Stimulated activated CD8-positive, alpha-beta memory T cell treated with anti-CD3 and anti-CD28 coated beads, Interleukin-7, amount 100 ng/mL, for 1 hour (primary cell): ENCODE measurements at places on chromosomes 16 and 17.

DNA sequence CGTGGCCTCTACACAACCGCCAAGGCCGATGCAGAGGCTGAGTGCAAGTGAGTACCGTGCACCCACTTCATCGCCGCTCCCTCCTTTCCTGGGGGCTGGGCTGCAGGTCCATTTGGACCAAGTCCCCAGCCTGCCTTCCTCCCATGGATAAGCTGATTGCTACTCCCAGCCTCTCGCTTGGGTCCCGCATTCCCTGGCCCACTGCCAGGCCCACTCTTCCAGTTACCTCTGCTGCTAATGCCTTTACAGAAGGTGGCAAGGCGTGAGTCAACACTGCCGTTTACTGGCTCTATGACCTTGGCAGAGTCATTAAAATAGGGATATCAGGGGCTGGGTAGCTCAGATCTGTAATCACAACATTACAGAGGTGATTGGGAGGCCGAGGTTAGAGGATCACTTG is 11.2 kb downstream of the SULT1A2 start:
- no peak for DNase-seq

DNA sequence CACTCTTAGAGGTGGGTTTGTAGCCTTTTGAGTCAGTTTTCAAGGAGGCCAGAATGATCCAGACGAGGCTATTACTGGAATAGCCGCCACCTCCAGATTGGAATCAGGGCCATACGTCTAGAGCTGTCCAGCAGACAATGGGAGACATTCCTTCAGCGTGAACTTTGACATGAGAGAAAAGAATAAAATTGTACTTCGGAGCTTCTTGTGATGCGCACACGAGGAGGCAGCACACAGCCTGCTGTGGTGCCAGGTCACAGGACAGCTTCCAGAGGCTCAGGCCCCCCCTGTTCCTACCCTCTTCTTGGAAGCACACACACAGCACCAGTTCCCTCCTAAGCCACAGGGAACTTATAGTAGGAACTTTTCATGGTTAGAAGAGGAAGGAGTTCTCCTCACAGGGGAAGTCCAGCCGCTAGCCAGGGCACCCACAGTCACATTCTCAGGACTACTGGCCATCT is 81.0 kb downstream of the VPS53 start:
- no peak for DNase-seq

- peak; percentile 43 for DNase-seq
Observed at GRCh38 chr17:30363715-30364202, 15.0 kb upstream of the CPD start.

- no peak for DNase-seq
Observed at GRCh38 chr17:6668219-6668618, 16.7 kb downstream of the C17orf100 start.

GRCh38 chr16:55041540-55042234 is 111.0 kb downstream of the IRX5 start:
- no peak for DNase-seq

GRCh38 chr17:22310717-22311686 is 618.7 kb downstream of the KCNJ18 start:
- no peak for DNase-seq

DNA sequence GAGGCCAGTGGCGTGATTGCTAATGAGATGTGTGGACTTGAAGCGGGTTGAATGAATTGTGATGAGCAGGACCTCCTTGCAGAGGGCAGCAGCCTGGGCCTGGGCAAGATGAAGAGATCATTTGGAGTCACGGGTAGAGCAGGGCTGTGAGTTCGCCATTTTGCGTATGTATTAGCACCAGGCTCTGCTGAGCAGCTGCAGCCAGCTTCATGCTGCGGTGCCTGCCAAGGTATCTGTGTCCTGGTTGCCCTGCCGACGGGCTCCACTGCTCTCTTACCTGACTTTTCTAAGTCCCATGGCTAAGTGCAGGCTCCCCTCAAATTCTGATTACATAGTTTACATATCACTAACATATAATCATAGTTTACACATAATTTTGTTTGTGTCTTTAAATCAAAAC is 295.7 kb downstream of the SNX29 start:
- no peak for DNase-seq

GRCh38 chr17:69528035-69528434 is 113.5 kb downstream of the MAP2K6 start:
- no peak for DNase-seq

GRCh38 chr16:12090151-12090530 is 113.6 kb downstream of the SNX29 start:
- DNase-seq = no peak

- DNase-seq = peak; percentile 61
Observed at GRCh38 chr16:4474192-4474961, at the start of gene NMRAL1. TSS of gene NMRAL1 (minus strand) at chr16:4474625. CDS start at chr16:4474132, 493 bp downstream.

DNA sequence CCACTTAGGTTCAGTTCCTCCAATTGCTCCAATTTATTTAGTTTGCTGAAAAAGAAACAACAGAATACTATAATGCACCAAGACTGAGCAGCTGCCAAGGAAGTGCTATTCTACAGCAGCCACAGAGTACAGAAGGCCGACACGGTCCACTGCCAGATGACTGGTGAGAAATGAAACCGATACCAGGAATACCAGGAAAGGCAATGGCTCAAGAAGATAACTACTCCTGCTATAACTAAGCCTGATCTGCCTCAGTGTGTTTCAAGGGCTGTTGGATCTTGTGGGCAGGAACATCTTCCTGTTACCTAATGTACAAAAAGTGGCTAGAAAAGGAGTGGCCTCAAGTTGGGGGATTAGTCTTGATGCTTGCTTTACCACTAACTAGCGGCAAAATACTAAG is 32.8 kb downstream of the MARVELD3 start:
- no peak for DNase-seq

DNA sequence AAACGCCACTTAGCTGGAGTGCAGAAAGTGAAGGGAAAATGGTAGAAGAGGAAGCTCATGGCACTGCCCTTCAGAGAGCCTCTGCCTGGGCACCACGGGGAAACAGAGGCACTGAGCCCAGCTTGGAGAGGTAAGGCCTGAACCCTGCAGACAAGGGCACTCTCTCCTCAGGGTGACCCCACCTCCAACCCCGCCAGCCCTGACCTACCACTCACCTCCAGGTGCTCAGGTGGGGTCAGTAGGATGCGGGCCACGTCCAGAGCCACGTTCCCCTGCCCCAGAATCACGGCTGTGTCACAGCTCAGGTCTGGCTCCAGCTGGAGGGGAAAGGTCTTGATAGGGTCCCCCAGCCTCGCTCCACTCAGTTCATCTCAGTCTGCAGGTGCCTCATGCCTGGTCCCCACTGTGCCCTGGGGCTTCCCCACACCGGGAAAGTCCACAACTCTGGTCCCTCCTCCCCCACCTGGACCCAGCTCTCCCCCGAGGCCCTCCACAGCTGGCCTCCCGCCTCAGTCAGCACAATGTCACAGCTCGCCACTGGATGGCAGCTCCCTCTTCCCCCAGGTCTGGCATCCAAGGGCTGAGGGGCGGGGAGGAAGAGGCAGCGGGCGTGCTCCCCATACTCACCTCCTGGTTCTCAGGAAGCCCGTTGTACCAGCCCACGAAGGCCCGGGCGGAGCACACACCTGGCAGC is 6.0 kb upstream of the GRIN2C start:
- no peak for DNase-seq

DNA sequence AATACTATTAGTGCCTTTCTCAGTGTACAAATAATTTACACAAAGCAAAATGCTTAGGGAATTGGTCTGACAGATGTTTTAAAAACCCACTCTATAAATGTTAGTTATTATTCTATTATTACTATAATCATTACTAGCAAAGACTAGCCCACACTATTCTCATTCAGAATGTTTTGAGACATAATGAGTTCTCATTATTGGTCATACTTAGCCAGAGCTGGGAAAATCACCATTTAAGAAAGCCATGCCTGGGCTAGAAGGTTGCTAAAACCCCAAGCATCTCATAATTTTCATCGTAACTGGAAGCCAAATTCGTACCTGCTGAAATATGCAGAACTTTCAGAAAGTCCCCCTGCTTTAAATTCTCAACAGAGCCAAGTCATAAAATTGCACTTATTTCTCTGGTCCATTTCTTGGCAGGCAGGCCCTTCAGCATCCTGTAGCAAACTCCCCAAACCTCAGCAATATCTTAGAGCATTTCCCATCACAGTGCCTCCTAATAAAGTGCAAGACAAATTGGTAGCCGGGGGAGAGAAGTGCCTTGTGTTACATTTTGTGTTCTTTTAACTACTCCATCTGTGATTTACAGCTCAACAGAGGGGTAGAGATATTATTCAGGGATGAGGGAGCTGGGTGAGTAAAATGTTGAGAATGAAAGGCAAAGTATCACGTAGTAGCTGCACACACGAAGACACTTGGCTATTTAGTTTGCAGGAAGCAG is 79.8 kb upstream of the ADAMTS18 start:
- no peak for DNase-seq

DNA sequence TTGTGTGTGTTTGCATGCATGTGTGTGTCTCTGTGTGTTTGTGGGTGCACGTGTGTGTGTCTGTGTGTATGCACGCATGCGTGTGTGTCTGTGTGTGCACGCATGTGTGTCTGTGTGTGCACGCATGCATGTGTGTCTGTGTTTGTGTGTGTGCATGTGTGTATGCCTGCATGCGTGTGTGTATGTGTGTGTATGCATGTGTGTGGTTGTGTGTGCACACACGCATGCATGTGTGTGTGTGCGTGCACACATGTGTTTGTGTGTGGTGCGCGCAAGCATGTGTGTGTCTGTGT is 239.9 kb upstream of the TNRC6C start:
- DNase-seq = no peak

GRCh38 chr16:52896478-52897164 is 156.1 kb downstream of the CHD9NB start:
- DNase-seq = no peak

GRCh38 chr17:15954222-15954621 is 9.3 kb downstream of the ADORA2B start:
- DNase-seq = no peak

GRCh38 chr17:47203984-47204721 is 5.0 kb upstream of the MYL4 start:
- no peak for DNase-seq

GRCh38 chr16:70306880-70307279 is 7.9 kb downstream of the DDX19B start:
- no peak for DNase-seq

GRCh38 chr17:61335845-61336655 is 63.6 kb upstream of the TBX2 start:
- DNase-seq = no peak

DNA sequence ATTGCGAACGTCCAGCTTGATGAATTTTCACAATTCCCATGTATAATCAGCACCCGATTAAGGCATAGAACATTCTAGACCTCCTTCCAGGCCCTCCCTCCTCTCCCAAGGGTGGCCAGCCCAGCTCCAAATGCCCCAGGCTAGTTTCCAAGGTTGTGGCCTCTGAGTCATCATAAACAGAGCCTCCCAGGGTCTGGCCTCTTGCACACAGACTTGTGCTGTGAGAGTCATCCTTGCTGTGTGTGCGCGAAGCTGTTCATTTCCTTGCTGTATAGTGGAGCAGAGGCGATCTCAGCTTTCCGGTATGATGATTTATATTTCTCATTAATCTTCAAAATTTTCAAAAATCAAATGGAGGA is 20.5 kb upstream of the JPH3 start:
- no peak for DNase-seq

GRCh38 chr17:39823407-39824054 is 40.6 kb downstream of the IKZF3 start:
- DNase-seq = no peak

- no peak for DNase-seq
Observed at GRCh38 chr16:4306470-4307214, 9.2 kb upstream of the GLIS2 start.

DNA sequence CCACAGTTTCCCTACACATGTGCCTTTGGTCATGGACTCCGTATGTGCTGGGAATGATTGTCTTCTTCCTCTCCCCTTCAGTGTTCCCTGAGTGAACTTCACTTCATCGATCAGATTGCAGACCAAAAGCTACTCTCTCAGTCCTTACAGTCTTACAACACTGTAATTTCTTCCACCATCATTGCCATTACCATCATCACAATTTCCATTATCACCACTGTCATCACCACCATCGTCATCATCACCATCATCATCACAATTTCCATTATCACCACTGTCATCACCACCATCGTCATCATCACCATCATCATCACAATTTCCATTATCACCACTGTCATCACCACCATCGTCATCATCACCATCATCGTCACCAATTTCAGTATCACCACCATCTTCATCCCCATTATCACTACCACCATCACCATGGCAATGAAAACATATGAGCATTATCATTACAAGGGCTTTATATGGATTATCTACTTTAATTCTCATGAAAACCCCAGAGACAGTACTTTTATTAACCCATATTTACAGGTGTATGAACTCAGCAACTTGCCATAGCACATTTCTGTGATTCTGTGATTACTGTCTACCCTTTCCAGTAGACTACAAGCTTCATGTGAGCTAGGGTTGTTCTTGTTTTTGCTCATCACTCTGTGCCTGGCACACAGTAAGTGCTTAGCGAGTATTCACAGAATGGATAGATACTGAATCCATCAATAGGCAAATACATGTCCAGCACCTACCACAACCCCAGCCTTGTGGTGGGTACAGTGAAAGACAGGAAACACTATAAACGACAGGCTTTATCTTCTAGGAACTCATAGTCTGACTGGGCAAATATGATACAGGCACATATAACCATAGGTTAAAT is 327.0 kb downstream of the XYLT1 start:
- DNase-seq = no peak

DNA sequence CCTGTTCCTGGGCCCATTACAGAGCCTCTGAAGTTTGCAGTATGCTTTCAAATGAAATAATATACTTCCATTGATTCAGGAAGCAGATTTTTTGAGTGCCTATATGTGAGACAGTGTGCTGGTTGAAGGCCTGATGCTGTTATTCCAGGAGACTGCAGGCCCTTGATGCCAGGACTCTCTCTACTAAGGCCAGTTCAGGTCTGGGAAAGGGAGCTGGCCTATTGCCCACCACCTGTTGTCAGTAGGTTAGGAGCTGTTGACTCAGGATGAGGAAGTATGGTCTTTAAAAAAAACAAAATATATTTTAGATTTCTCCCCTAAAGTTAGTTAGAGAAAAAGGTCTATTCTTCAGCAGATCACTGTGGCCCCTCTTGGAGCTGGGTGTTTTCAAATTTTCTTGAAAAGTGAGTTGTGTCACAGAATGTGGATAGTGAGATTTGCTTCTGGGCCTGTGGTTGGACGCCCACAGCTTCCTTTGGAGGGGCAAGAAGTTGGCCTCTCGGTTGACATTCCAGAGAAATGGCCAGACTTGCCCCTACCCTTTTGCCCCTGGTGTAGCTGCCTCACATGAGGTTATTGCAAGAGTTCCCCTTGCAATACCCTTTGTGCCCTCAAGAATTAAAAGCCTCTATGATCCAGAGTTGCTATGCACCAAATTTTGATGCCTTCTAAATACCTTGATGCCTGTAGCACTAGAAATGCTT is 7.9 kb downstream of the ESRP2 start:
- DNase-seq = no peak

- no peak for DNase-seq
Observed at GRCh38 chr17:40346765-40347158, 17.8 kb downstream of the GJD3 start.

DNA sequence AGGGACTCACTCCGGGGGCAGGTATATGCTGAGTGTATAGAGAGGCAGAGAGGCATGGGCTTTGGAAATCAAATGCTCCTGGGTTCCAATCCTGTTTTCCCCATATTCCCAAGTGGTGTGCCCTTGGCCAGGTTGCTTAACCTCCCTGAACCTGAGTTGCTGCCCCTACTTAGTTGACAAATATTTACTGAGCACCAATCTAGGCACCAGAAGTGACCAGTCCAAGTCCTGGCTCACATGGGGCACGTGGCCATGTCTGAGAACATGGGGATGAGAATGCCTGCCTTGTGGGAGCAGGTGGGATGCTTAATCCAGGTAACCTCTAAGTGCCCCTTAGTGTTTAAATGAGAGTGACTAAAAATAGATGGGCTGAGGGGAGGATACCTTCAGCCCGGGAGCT is 4.2 kb downstream of the SOCS3 start:
- no peak for DNase-seq
